ENCODE measurements at places on chromosomes 4 and X.

DNA sequence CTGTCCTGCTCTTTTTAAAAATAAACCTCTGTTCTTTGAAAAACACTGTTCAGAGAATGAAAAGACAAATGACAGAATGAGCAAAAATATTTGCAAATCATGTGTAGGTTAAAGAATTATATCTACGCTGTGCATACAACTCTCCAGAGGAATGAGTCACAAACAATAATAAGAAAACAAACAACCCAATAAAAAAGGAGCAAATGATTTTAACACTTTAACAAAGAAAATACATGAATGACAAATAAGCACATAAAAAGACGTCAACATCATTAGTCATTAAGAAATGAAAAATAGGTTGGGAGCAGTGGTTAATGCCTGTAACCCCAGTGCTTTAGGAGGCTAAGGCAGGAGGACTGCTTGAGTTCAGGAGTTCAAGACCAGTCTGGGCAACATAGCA, 21.1 kb upstream of the LRCH2 start:
- no peak for DNase-seq

- peak; percentile 43 for DNase-seq
These were observed 161.2 kb upstream of the WDFY3 start for GRCh38 chr4:85127653-85128052.

DNA sequence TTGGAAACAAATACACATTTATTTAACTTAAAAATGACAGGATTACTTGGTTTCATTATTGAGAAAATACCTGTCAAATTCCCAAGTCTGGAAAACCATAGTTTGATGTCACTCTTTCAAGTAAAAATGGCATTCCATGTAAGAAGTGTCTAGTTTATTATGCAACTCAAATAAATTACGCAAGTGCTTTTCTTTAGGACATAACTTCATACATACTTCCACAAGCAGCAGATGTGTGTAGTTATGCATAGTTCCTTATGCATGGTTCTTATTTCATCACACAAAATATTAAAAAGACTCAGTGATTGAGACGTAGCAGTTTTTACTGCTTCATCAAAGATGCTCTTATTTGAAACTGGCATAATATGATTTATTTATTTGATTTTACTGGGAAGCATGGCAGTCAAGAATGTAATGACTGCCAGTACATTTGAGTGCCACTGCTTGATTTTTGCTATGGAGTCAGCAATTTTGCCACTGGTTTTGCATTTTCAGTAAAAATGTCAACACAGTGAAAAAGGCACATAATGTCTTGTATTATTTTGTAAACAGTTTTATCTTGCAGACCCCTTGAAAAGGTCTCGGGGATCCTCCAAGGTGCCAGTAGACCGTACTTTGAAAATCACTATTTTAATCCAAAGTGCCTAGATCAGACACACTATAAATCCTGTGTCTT, 62.1 kb downstream of the CLCN3 start:
- DNase-seq = no peak

- DNase-seq = no peak
These were observed 83.5 kb upstream of the SPRY1 start for GRCh38 chr4:123312951-123313592.

DNA sequence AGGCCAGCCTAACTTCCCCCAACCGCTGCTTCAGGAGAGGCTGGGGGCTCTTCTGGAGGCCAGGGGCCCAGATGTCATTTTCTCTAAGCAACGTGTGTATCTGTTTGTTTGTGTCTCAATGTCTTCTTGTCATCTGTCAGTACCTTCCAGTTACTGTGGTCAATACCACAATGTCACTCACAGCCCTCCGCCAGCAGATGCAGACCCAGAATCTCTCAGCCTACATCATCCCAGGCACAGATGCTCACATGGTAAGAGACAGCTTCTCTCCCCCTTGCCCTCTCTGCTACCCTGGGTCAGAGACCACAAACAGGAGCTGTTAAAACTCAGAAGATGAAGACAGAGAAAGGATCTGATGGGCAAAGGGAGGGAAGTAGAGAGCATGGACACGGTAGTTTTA, 5.0 kb downstream of the XPNPEP2 start:
- DNase-seq = no peak

GRCh38 chr4:93605163-93605562, 223.4 kb upstream of the ATOH1 start:
- no peak for DNase-seq

DNA sequence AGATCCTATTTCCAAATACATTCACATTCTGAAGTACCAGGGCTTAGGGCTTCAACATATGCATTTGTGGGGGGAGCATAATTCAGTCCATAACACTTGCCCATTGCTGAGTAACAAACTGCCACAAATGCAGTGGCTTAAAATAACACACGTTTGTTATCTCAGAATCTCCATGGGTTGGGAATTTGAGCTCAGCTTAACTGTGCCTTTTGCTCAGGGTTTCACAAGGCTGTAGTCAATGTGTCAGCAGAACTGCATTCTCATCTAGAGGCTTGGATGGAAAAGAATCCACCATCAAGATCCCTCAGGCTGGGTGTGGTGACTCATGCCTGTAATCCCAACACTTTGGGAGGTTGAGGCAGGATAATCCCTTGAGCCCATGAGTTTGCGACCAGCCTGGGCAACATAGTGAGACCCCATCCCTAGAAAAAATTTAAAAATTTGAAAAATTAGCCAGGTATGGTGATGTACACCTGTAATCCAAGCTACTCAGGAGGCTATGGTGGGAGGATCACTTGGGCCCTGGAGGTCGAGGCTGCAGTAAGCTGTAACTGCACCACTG, 25.8 kb upstream of the TBL1X start:
- no peak for DNase-seq

GRCh38 chr4:98055800-98056501, 87.3 kb downstream of the STPG2 start:
- no peak for DNase-seq

- no peak for DNase-seq
These were observed 59.4 kb downstream of the MTHFD2L start for GRCh38 chr4:74217365-74217764.

GRCh38 chr4:85733798-85734197, 258.8 kb downstream of the ARHGAP24 start:
- DNase-seq = no peak

DNA sequence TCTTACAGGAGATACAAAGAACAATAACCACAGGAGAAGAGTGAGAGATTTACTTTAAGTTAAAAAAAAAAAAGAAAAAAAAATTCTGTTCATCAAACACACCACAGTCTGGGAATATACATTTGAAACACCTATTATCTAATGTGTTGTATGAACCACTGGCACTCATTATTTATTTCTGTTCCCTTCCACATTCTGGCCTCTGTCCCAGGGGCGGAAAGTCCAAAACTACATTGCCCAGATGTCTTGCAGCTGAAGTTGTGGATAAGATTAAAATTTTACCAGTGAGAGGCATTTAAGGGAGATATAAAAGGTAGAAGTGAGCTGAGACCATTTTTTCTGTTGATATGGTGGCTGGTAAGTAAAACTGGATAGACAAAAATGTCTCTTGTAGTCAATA, 56.2 kb downstream of the SCLT1 start:
- DNase-seq = no peak

GRCh38 chr4:24482871-24483270, 101.5 kb downstream of the DHX15 start:
- DNase-seq = no peak

- DNase-seq = no peak
These were observed 323.2 kb upstream of the GIMD1 start for GRCh38 chr4:106691749-106692148.

DNA sequence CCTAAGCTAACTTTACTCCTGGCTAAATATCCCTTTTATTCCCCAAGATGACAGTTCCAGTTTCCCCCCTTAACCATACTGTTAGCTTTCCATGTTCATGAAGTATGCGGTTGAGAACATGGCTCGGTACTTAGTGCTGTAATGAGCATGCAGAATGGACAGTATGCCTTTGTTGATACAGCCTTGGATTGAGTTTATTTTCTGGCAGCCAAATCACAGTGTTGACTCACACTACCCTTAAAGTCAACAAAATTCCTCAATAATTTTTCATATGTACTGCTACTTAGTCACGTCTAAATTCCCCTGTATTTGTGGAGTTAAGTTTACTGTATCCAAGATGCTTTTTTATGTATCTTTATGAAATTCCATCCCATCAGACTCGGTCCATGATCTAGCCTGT, 1.4 kb upstream of the VEGFC start:
- DNase-seq = no peak

DNA sequence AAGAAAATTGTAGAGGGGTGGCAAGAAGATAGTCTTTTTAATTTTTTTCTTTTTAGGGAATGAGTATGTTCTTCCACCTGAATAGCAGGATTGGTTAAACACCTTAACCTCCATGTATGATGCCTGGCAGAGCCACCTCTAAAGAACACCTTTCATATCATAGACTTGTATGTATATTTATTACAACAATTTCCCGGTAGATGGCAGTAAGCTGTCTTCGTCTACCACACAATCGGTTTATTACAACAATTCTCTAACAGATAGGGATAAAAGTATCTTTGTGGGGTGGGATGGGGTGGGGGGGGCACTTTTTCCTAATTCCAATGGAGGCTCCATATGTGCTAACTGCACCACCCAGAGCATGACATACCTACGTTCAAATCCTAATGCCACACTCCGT, 255.5 kb downstream of the LDB2 start:
- DNase-seq = no peak

DNA sequence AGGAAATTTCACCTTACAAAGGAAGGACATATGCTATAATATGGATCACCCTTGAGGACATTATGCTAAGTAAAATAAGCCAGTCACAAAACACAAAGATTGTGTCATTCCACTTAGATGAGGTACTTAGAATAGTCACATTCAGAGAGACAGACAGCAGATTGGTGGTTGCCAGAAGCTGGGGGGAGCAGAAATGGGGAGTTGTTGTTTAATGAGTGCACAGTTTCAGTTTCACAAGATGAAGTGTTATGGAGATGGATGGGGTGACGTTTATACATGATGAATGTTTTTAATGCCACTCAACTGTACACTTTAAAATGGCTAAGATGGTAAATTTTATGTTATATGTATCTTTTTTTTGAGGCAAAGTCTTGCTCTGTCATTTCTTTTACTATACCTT, 14.8 kb upstream of the SPON2 start:
- DNase-seq = no peak

DNA sequence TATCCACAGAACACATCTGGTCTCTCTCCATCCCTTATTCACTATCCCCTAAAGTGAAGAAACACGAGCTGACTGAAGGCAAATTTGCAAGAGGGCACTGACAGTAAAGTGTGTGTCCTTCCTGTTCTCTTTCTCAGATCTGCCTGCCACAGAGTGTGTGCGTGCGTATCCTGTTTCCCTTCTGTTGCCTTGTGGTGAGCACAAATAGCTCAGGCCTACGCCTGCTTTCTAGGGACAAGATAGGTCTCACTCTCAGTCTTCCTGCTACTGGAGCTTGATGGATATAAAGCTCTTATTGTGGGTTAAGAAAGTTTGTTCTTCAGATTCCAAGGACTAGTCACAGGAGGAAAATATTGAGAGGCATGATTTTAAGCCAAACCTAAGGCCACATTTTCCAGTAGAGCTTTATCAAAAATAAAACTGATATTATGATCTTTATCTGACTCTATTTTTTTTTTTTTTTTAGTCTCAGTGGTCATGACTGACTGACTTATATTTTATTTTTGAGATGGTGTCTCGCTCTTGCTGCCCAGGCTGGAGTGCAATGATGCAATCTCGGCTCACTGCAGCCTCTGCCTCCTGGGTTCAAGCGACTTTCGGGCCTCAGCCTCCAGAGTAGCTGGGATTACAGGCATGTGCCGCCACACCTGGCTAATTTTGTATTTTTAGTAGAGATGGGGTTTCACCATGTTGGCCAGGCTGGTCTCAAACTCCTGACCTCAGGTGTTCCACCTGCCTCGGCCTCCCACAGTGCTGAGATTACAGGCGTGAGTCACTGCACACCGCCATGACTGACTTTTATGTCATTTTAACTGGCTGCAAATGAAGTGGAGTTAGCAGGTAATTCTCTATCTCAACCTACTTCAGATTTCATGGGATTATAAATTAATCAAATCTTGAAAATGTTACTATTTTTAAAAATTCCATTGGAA, 140.3 kb upstream of the SH3RF1 start:
- DNase-seq = peak; percentile 93

- no peak for DNase-seq
These were observed 506.0 kb upstream of the FMR1 start for GRCh38 chrX:147405764-147406163.

DNA sequence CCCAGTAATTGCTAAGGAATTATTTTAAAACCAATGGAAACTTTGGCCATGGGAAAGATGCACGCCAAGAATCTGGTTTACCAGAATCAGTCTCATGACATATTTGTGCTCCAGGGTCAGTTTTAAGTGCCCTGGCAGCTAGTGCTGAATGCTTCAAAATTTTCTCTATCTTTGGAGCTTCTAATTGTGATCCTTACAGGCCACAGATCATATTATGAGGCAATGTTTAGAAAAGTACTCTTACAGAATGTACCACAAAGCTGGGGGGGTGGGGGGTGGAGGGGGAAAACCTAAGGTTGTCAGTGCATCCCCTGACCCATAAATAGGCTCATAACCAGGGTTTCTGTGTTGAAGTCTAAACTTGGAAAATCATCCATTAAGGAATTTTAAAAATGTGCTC, 514.5 kb downstream of the INPP4B start:
- no peak for DNase-seq

DNA sequence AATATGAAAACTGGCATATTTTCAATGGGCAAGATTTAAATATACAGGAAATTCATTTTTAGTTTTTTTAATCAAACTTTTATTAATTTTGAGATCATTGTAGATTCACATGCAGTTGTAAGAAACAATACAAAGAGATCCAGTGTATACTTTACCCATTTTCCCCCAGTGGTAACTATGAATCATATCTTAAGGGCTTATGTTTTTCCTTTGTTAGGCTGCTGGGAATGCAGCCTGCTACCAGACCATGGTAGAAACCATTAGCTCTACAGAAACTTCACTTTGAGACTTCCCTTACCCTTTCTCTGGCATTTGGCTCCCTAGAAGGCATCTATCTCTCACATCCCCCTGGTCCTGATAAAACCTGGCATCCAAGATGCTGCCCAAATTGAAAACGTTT, 147.6 kb upstream of the EOLA2 start:
- no peak for DNase-seq

DNA sequence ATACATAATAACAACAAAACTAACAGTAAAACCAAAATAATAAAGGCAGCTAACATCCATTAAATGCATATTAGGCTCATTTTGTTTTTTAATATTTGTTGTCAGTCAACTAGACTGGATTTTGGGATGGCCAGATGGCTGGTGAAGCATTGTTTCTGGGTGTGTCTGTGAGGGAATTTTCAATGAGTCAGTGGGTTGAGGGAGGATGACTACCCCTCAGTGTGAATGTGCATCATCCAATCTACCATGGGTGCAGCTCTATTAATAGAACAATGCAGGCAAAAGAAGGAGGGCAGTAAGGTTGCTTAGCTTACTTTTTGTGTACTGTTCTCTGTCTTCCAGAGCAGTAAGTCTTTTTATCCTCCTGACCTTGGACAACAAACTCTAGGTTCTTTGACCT, 484.2 kb upstream of the HS3ST1 start:
- no peak for DNase-seq

GRCh38 chr4:164343472-164343976, 410.4 kb upstream of the SMIM31 start:
- DNase-seq = no peak

Measured in KBM-7 (cell line).